ENCODE measurements at places on chromosomes 16 and 17. TPM values are rescaled to one million over a fixed set of nuclear protein-coding genes. Genes with fewer than 3 reads are reported as not detected.

GRCh38 chr16:55597928-55598327, 31.4 kb downstream of the CAPNS2 start:
- DNase-seq = no peak

- DNase-seq = no peak
These were observed 2.8 kb downstream of the NOS2 start for GRCh38 chr17:27797390-27798091.

DNA sequence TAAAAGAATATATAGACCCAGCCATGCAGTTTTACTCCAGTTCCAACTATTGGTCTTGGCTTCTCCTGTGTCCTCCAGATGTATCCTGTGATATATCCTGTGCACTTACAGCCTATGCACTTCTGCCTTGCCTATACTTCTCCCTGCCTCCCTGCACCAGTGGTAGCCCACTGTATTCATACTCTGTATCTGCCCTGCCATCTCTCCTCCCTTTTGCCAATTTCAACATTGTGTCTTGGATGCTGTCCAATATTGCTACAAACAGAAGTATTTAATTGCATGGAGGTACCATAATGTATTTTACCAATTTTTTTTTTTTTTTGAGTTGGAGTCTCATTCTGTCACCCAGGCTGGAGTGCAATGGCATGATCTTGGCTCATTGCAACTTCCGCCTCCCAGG, 242.7 kb downstream of the HAPSTR1 start:
- no peak for DNase-seq

- DNase-seq = no peak
These were observed 90.9 kb upstream of the BCAR1 start for GRCh38 chr16:75342308-75342811.

GRCh38 chr16:87344931-87345631, 27.9 kb upstream of the C16orf95 start:
- no peak for DNase-seq

DNA sequence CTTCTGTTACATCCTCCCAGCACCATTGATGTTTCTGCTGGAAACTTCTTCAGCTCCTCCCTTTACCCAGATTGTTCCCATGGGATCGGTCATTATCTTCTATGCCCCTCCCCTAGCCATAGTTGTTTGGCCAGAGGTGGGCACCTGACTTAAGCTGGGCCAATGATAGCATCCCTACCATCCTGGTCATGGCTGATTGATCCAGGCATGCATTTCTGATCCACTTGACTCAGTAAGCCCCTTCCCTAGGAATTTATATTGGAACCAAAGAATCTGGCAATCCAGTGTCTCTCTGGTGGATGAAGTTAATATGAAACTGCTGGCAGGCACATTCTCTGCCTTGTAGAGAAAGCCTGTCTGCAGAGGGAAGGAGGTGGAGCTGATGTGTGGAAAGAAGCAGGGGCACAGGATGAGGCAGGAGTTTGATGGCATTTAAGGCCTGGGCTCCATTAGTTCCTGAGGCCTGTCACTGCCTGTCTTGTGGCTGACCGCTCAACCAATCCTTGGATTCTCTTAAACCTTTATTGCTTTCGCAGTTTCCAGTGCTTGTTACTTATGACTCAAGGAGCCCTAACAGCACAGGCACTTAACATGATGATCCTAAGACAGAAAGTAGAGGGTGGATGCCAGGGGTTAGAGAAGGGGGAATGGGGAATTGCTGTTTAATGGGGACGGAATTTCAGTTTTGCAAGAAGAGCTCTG, 152.4 kb downstream of the ABCC12 start:
- no peak for DNase-seq

DNA sequence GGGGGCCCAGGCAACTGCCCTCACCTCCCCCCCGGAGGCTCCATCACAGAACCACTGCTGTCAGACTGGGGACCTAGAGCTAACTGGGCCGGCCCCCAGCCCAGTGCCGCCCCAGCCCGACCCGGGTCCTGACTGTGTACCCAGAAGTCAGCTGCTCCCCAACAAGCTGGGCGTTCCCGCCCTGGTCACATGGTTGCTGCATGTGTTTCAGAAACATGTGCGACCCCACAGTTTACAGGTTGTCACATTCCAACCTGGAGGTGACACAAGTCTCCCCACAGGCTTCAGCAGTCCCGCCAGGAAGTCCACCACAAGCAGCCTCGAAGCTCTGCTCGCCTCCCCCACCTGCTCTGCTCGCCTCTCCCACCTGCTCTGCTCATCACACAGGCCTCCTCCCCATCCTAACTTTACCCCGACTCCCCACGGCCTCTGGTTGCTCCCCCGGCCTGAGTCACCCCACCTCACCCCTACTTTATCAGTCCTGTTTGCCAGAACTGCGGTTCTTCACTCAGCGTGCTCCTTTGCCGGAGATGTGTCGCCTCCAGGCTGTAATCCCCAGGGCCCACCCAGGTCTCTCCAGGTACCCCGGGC, 968 bp downstream of the MRPL28 start:
- DNase-seq = no peak

DNA sequence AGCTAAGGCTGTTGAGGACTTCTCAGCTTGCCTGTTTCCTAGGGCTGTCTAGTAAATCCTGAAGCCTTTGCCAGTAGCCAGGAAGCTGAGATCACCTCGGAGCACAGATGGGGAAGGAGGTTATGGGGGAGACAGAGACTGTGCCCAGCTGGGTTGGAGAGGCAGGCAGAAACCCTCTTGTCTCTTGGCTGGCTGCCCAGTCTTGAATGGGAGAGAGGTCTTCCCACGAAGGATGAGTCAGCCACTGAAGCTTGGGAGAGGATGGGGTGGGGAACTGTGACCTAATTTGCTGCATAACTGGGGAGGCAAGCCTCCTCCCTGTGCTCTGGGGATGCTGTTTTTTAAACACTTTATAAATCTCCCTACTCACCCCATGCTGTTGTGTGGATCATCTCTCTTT, 69.8 kb downstream of the SHISA9 start:
- DNase-seq = no peak

DNA sequence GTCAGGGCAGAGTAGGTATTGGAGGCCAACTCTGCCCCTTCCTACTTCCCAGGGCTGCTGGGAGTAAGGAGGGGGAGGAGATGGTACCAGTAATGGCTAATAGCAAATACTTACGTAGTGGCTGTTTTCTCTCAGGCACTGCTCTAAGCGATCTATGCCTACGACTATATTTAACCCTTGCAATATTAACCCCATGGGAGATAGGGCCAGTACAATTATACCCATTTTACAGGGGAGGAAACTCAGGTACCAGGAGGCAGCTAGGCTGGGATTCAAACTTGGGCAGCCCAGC, 50.6 kb downstream of the RMI2 start:
- DNase-seq = no peak

DNA sequence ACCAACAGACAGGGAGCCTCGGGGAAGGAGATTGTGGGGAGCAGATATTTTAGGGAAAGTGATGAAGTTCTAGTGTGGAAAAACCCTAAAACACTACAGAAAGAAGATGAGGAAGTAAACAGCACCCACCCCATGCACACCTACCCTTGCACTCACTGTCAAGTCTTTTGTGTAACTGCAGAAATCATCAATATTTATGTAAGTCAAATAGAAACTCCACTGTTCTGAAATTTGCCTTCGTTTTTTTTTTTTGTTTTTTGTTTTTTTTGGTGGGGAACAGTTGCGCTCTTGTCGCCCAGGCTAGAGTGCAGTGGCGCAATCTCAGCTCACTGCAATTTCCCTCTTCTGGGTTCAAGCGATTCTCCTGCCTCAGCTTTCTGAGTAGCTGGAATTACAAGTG, 273.4 kb downstream of the CPPED1 start:
- DNase-seq = no peak

DNA sequence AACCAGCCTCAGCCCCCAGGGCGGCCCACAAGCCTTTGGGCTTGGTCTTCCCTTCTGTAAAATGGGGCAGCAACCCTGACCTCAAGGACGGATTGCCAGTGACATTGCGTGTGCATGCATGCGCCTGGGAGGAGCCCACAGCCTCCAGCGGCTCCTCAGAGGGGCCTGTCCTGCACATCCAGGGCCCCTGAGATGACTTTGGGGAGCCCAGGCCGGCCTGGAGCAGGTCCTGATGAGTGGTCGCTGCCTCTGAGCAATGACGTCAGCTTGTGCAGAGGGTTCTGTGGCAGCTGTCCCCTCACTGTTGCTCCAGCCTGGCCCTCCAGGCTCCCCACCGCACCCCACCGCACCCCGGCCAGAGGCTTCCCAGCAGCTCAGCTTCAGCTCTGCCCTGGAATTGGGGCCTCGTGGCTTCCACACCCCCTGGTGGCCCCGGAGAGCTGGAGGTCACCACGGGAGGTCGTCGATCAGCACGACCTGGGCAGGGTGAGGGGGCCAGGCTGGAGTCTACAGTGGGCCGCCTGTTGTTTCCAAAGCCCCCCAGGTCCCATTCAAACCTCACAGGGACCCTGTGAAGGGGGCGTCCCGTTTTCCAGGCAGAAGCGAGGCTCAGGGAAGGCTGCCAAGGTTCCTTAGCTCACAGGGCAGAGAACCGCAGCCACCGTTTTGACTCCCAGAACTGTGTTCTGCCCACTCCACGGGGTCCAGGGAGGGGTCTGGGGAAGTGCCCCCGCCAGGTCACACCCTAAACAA, 341.8 kb downstream of the SEC14L1 start:
- no peak for DNase-seq

DNA sequence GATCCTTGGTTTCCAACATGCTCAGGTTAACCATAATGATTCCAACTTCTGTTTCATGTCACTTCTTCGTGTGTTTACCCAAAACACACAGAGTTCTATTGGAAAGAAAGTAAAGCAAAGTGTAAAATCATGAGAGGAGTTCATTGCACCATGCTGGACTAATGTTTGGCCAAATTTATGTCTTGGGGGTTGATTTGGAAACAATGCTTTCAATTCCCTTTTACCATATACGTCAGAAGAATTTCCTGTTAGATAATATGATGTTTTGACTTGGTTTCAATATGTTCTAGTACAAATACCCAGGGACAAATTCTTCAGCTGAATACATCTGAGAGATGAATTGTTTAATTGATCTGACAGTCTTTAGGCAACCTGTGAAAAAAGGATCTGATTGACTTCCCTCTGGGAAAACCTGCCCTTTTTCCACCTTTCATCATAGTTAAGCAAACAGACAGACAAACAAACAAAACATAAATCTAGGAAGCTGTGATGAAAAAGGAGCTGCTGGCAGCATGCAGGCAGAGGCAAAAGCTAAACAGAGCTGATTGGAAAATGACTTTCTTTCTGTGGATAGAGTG, 26.0 kb upstream of the MPHOSPH6 start:
- DNase-seq = no peak

- no peak for DNase-seq
These were observed 358.3 kb downstream of the SOX9 start for GRCh38 chr17:72479113-72479512.

DNA sequence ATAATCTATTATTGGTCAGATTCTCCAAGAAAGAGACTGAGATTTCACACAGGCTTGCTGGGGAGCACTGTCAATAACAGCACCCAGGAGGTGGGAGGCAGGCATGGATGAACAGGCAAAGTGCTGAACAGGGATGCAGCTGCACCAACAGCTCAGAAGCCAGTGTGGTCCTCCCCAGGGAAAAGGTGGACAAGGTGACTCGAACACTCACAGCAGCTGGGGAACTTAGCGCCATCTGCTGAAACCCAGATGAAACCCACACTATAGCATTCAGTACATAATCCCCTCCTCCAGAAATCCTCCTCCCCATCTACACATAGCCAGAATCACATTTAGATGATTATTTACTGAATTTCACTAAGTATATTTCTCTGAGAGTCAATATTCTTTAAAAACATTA, 255.2 kb upstream of the WSB1 start:
- no peak for DNase-seq

DNA sequence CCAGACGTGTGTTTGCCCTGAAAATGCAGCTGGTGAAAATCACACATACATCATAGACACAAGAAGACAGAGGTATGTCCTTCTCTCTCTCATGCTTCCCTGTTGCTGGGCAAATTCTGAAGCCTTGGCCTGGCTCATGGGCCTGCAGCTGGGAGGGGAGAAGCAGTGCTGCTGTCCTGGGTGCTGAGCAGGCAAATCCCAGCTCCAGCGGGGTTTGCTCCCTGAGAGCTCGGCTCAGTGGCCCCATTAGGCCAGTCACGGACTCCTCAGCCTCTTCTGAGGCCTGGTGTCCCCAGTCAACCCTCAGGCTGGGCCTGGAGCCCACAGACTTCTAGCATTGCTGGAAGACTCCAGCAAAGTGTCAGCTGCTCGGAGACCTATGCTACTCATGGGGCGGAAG, 11.7 kb downstream of the RHBDL3 start:
- DNase-seq = no peak

- DNase-seq = no peak
These were observed 158.9 kb upstream of the CACNG5 start for GRCh38 chr17:66675991-66676371.

CCT6B gene
- polyA plus RNA-seq = 5.7 TPM

LYRM1 gene
- polyA plus RNA-seq = 48.2 TPM

CCL17 gene
- polyA plus RNA-seq = 0.38 TPM

HIGD1B gene
- polyA plus RNA-seq = 1.3 TPM

SLC9A5 gene
- 3.4 TPM for polyA plus RNA-seq

FBXL16 gene
- polyA plus RNA-seq = 0.92 TPM

Measured in renal cortex interstitium (tissue), 15 donors.